Activated T-cell treated with anti-CD3 and anti-CD28 coated beads for 1 hour (primary cell): ENCODE measurements at places on chromosomes 2 and 18.

DNA sequence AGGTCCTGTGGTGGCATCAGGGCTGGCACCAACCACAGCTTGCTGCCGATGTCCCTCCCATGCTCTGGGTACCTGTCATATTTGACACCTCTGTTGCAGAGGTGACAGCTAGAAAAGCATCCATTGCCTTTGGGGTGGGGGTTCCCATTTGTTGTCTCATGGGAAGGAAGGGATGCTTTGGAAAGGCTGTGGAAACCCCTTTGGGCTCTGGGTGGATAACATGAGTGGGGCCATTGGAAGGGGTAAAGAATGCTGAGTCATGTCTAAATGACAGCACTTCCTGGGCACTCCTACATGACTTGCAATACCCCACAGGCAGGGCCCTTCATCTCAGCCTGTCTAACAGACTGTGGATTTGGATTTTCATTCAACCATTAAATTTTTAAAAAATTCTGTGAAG lies 27.8 kb downstream of the CTIF start:
- DNase-seq = no peak

DNA sequence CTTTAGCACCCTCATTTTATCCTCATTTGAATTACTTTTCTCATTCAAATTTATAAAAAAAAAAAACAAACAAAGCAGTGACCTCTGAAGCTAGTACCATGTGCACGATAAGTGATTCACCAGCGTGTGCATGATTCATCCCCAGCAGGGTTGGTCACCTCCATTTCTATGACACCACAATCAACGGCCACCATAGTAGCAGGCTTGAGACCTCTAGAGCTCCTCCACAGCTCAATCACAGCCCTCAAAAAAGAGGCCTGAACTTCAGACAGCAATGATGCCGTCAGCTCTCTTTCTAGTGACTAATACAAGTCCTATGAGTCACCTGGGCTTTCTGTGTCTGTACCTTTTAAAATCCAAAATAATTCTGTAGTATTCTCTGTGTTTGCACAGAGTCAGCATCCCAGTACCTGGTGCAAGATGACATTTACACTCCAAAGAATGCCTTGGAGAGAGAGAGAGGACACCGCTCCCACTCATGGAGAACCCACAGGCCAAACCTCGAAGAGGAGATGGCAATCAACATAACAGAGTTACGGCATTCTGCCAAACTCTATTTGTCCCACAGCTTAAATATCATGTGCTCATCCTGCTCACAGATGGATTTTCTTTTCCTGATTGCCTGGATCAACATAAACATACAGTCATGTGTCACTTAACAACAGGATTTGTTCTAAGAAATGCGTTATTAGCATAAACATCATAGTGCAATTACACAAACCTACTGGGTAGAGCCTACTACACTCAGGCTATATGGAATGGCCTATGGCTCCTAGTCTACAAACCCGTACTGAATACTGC lies 58.7 kb downstream of the L3MBTL4 start:
- DNase-seq = no peak

DNA sequence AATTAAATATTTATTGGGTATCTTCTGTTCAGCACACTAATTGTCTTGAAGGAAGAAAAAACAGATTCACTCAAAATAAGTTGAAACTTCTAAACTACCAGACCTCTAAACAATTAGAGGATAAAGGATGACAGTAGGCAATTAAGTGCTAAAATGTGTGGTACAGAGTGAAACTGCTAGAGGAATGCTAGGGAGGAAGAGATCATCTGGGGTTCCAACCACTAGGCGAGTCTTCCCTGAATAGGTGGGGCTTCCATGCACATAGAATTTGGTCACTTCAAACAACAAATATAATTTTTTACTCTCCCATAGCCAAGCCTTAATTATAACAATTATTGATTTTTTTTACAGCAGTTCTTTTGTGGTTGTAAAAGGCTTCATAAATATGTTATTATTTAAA lies 559.0 kb upstream of the ZEB2 start:
- DNase-seq = no peak

DNA sequence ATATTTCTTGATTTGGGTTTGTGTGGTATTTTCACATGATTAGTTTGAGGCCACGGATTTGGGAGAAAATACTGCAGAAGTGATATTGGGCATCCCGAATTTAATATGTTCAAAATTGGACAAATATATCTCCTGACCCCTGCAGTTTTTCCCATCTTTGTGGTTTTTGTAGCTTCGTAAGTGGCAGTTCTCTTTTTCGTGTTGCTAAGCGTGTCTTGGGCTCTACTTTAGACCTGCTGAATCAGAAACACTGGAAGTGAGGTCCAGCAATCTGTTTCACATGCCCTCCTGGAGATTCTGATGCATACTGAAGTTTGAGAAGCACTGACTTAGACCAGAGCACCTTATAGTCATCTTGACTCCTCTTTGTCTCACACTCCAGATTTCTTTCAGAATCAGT lies 98.3 kb downstream of the EPB41L5 start:
- no peak for DNase-seq

DNA sequence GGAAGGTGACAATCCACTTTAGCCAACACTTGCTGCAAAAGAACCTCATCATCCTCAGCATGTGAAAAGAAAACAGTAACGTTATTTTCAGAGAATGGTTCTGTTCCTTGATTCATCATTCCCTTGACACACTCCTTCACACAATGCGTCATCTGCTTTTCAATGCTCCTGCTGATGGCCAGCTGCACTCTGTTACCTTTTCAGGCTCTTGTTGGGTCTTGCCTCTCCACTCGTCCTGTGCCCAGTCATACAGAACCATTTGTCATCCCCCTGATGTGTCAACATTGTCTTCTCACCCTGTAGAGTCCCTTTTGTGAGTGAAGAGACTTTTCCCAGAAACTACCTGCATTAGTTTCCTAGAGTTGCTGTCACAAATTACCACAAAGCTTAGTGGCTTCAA lies 12.2 kb upstream of the DTNA start:
- no peak for DNase-seq

GRCh38 chr2:233221378-233222063 lies 30.0 kb upstream of the ATG16L1 start:
- DNase-seq = no peak

DNA sequence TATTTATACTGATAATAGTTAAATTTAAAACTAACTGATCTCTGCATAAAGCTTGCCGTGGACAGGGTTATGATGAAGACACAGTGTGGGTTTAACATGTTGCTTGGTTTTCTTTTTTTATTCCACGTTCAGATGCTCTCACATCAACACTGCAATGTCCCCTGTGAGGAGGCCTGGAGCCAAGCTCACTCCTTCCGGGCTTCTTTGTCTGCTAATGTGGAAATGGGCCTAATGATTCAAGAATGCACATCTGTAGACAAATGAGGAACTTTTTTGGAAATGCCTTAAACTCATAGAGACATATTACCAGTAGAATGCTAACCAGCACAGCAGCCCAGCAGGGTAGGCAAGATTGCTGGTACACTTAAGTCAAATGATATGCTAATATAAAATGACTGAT lies 208.0 kb downstream of the GALR1 start:
- DNase-seq = no peak

DNA sequence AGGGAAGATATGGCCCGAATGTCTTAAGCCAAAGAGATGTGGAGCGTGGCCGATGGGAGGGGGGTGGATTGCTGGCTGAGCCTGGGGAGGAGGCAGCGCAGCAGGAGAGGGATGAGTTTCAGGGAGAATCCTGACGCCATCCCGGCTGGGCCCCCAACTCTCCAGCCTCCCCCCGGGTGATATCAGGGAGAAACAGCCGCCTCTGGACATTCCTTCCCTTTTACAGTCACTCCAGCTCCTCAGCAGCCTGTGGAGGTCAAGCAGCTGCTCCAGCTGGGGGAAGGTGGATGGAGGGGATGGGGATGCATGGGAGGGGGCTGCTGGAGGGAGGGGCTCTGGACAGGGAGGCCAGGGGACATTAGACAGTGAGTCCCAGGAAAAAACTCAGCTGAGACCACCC lies 9.5 kb upstream of the DES start:
- DNase-seq = no peak

GRCh38 chr2:100526868-100527267 lies 35.9 kb upstream of the PDCL3 start:
- no peak for DNase-seq

DNA sequence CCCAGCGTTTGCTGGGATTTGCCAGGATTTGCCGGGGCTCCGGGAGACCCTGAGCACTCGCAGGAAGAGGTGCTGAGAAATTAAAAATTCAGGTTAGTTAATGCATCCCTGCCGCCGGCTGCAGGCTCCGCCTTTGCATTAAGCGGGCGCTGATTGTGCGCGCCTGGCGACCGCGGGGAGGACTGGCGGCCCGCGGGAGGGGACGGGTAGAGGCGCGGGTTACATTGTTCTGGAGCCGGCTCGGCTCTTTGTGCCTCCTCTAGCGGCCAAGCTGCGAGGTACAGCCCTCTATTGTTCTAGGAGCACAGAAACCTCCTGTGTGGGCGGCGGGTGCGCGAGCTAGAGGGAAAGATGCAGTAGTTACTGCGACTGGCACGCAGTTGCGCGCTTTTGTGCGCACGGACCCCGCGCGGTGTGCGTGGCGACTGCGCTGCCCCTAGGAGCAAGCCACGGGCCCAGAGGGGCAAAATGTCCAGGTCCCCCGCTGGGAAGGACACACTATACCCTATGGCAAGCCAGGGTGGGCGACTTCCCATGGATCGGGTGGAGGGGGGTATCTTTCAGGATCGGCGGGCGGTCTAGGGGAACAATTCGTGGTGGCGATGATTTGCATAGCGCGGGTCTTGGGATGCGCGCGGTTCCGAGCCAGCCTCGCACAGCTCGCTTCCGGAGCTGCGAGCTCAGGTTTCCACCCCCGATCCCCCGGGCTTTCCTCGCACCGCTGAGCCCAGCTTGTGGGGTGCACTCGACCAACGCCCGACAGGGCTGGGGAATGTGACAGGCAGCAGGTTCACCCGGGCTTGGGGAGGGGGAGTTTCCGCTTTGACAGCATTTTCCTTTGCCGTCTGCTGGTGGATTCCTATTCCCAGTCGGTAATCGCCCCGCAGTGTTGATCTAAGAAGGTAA lies 2.8 kb downstream of the ONECUT2 start:
- no peak for DNase-seq

DNA sequence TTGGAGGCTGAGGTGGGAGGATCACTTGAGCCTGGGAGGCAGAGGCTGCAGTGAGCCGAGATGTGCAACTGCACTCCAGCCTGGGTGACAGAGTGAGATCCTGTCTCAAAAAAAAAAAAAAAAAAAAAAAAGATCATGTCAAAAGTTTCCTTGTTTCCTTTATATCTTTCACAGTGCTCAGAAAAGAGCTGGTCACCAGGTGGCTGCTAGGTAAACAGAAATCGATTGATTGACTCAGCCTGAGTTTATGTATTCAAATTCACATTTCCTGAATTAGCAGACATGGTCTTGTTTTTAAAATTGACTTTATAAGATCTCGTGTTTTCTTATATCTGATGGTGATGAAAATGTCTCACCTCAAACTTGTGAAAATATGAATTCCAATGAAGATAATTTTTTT lies 261.8 kb upstream of the FANCL start:
- DNase-seq = no peak

- no peak for DNase-seq
These were observed 450.3 kb downstream of the FBXO15 start for GRCh38 chr18:73697353-73697752.

DNA sequence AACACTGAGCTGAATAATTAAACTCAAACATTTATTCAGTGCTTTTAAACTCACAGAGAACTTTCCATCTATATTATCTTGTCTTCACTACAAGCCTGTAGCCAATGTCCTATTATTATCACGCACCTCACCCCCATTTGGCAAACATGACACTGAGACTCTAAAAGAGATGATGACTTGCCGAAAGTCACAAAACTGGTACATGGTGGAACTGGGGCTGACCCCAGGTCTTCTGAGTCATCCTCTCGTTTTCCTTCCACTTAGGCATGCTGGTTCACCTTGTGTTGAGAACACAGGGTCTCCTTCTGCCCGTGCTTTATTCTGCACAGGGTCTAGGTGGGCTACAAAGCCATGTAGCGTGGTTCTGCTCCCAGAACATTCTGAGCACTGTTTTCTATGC lies 230.0 kb upstream of the MGAT5 start:
- DNase-seq = no peak

- DNase-seq = no peak
These were observed 603.7 kb upstream of the ZEB2 start for GRCh38 chr2:145123606-145124005.

- DNase-seq = no peak
These were observed 5.9 kb downstream of the PPP3R1 start for GRCh38 chr2:68246396-68246795.

DNA sequence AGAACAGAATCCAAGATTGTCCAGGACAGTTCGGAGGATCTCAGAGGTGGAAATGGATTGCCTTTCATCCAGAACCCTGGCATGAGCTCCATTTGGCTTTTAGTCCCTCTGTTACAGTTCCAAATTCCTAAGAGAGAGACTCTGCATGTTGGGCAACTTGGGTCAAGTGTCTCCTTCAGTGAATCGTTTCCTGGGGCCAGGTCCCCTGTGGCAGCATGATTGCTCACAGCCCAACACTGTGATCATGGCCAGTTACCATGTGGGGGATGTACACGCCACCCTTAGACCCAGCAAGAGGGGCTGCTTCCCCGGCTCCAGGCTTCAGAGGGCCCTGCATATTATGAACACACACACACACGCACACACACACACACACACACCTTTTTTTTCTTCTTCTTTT lies 118.6 kb upstream of the GLI2 start:
- no peak for DNase-seq

DNA sequence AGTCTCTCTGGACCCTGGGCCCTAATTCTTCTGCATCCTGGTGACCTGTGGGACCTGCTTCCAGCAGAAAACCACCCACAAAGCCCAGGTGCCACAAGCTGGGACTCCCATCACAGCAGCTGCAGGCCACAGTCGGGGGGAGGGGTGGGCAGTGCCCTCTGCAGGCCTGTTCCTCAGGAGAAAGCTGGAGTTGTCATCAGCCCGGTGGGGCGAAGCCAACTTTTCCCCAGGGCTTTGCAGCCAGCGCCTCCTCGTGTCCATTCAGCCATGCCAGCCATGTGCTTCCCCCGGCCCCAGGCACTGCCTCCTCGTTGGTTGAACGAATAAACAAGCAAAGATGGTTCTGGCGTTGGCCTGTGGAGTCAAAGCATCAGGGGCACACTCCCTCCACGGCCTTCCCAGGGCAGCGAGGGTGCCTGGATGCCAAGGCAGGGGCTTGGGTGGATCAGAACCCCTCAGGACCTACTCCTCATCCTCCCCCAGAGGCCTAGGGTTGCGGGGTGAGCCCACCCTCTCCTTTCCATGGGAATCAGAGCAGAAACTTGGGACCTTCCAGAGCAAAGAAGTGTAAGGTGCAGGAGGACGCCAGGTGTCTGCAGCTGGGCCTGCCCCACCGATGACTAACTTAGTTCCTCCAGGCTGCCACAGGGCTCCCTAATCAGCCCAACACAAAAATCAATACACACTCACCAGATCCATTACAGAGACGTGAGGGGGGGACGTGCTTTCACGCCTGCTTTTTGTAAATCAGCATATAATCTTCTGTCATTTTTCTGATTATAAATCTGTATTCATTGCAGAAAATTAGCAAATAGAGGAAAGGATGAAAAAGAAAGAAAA lies 75.7 kb upstream of the RAB6C start:
- DNase-seq = no peak

GRCh38 chr2:101998896-101999789 lies 7.4 kb downstream of the IL1R2 start:
- DNase-seq = no peak
